Posterior cingulate gyrus (tissue), 11 donors: ENCODE measurements at places on chromosomes 7 and 10.

DNA sequence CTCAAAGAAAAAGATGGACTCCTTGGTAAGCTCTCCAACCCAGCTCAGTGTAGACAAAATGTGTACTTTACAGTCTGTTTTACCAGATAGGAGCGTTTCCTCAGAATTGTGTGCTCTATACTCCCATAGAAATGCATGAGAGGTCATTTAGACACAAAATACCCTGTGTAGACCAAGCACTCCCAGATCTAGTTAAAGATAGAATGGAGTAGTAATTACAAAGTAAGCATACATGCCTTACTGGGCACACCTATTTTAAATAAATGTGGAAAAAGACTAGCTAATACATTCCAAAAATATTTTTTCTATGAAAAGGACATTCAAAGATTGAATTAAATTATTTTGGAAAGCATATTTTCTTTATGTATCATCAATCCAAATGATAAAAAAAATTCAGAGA lies 271.9 kb upstream of the DGKB start:
- no peak for DNase-seq

- no peak for DNase-seq
Measured at GRCh38 chr10:132899751-132900065, 42.7 kb downstream of the CFAP46 start.

DNA sequence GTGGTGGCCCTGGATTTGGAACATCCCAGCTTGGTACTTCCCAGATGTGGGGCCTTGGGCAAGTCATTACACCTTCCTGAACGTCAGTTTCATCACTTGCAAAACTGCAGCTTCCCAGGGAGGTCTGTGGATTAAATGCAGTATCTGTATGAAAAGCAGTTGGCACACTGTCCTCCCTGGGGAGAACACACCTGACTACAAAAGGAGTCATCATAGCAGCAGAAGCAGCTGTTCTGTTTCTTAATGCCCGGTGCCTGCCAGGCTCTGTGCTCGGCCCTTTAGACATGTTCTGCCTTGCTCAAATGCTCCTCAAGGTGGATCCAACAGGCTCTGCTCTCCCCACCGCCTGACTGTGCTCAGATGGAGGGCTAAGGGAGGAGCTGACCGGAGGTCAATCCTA lies 31.0 kb downstream of the CDCA7L start:
- no peak for DNase-seq

DNA sequence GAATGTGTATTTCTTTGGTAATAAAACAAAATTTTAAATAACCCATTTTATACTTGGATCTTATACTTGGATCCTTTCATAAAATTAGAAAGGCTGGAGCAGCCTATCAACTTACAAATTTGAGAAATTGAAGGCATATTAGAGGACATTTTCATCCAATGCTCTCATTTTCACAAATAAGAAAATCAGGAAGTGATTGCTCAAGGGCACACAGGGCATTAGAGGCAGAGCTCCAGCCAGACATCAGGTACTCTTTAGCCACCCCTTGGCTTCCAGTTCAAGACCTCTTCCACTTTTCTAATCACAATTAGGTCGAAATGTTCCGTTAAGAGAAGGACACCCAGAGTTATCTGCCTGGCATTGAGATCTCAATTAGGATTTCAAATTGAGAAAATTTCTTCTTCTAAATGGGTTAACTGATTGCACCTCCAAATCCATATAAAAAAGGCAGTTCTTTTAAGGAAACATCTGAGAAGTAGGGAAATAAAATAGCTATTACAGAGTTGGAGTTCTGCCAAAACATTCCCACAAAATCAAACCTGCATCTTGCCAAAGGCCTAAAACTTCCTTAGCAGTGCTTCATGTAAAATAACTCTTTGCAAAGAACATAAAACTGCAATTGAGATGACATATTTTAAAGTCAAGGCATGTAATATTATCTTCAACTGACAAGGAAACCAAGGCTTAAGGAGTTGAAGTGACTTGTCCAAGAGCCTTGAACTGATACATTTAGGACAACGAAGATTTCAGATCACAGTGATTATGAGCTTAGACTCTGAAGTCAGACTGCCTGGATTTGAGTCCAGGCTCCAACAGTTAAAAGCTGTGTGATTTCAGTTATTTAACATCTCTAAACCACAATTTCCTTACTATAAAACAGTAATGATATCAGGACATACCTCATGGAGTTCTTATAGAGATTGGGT lies 2.4 kb downstream of the ACTA2 start:
- DNase-seq: no peak

DNA sequence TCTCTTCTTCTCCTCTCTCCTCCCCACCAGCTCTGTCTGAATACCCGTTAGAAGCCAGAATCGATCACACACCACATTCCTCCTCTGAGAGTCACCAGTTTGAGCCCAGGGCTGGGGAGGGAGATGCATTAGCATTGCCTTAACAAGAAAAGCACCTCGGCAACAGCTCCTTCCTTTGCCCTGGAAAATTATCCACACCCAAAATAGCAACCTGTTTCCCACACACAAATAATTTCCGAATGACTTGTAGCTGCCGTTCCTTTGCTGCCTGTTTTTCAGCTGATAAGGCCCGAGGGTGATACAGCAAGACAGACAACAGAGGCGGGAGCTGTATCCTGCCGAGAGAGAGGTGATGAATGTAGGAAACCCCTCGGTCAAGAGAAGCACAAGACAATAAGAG lies 91.3 kb downstream of the CPXM2 start:
- DNase-seq: no peak
